ENCODE measurements at places on chromosomes 5 and 9.

- DNase-seq, result no peak
Measured at GRCh38 chr5:143664623-143665022, 147.3 kb upstream of the HMHB1 start.

DNA sequence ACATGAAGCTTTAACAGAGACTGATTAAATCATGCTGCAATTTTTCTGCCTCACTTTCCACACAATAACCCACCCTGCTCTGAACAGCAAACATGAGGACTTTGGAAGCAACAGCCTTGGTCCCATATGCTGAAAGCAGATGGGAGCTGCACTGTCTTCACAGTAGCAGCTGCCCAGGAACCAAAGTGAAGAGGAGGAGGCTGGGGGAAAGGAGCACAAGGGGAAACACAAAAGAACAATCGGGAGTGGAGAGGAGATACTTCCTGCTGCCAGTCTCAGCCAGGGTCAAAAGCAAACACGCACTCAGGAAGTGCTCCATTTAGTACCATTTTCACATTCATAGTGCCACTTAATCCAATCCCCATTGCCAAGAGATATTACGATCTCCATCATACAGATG is 183.3 kb upstream of the PUM3 start:
- DNase-seq, result no peak

DNA sequence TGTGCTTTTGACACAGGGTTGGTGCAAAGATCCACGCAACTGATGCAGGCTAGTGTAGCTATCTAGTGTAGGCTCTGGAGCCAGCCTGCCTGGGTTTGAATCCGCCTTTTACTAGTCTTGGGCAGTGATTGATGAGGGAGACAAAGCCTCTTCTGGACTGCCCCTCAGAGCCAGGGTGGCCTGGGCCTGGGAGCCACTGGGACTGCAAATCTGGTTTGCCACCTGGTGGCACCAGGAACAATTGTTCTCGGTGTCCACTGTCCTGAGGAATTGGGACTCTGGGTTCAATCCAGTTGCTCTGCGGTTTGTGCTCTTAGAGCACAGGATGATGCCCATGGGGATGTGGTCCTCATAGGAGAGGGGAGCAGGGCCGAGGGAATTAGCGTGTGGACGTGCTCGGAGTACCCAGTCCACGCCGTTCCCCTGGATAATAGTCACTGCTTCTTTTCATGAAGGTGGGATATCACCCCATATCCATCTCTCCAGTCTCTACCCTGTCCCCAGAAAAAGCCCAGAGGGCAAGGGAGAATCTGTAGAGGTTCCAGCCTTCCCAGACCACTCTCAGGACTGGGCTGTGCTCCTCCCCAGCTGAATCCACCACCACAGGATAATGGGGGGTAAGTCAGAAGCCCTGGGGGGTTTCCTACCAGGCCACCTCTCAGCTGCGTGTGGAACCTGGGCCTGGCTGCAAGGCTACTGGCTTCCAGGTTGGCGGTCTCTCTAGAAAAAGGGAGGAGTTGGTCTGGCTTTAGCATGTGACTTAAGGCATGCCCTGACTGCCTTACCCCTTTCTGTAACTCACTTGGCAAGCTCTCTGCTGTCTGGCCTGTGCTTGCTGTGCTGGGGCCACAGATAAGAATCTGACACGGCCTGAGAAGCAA is 1.9 kb downstream of the B4GALT7 start:
- DNase-seq, result no peak

- DNase-seq, result no peak
Measured at GRCh38 chr9:98688710-98689495, 19.8 kb downstream of the GABBR2 start.

DNA sequence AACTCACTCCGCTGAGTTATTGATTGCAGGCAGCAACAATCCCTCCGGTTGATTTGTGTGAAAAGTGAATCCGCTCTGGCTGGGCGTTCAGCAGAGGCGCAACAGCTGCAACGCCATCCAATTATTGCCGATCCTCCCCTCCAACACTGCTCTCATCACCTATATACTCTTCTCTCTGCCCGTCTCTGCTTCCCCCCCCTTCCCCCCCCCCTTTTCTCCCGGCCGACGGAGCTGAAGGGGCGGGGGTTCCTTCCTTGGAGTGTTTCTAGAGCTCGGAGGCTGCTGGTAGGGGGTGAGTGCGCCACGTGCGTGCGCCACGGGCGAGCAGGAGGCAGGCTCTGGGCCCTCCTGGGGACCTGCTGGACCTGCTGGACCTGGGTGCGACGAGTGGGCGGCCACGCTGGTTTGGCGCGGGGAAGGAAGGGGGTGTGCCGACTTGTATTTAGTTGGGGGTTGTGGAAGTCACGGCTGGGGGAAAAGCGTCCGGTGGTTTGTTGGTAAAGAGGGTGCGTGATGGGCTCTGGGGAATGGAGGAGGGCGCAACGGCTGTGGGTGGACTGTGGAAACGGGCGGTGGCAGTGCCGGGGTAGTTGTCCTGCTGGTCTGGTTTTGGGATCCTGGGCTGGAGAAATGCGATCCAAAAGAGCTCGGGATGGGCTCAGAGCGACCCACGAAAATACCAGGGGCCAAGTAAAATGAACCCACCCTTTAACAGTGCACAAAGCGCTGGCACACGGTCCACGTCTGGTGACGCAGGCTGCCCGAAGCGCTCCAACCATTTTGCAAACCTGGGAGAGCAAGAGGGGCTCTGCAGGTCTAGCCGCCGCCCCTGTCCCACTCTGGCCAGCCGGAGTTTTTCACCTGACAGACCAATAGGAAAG is 6.4 kb upstream of the MEF2C start:
- DNase-seq, result no peak

GRCh38 chr9:85676790-85677189 is 65.0 kb downstream of the AGTPBP1 start:
- no peak for DNase-seq

DNA sequence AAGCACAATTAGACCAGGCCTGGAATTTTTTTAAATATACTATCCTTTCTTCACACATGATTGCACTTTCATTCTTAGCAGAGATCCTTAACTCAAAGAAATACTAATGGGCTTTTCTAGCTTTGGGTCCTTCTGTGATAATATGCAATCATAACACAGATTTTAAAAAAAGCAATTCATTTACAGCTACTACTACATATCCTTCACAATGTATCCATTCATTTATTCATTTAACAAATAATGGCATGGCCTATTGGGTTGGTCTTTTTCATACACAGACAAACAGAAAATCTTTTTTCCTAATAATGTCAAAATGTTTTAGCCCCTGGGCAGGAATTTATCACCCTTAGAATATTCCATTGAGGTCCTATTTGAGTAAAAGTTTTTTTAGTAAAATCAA is 47.0 kb downstream of the SAXO1 start:
- DNase-seq, result no peak

- DNase-seq, result peak; percentile 87
Measured at GRCh38 chr9:137114613-137115393, at the start of gene DPP7. TSS of gene DPP7 (minus strand) at chr9:137114733. CDS start at chr9:137114713, 20 bp downstream.

DNA sequence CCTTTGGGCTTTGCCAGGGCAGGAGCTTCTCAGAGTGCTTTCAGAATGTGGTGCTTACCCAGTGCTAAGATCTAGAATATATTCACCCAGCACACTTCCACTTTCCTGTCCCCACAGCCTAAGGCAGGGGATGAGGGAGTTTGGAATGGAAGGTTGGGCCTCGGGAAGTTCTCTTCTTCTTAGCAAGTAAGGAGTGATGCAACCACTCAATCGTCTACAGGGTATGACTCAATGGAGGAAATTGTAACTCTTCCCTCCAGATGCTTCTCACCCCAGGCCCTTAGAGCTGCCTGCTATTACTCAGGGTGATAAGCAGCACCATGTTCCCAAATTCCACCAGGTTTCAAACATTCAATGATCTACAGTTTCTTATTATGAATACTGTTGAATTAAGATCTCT is 30.8 kb upstream of the AGGF1 start:
- DNase-seq, result no peak

DNA sequence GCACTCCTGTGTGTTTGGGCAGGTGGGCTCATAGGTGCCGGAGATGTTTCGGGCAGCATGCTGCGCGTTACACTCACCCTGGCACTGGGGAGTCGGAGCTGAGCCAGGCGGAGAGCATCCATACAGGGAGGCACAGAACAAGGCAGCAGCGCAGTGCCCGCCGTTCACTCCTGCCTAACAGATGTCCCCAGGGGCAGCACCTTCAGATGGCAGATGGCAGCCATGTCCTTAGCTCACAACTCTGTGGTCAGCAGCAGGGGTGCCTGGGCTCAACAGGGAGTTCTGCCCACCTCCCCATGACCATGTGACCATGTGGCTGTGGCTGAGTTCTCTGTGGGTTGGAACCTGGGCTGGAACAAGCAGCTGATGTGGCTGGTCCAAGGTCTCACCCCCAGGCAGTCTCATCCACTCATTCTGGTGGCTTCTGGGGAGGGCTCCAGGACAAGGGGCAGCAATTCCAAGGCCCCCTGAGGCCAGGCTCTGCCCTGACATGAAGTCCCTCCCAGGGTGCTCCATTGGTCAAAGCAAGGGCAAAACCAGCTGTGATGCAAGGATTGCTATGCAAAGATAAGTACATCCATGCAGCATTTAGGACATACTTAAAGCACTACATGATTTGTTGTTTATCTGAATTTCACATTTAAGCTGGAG is 64.2 kb downstream of the MRPL36 start:
- DNase-seq, result no peak

- DNase-seq, result no peak
Measured at GRCh38 chr5:39459071-39459470, 34.3 kb upstream of the DAB2 start.

DNA sequence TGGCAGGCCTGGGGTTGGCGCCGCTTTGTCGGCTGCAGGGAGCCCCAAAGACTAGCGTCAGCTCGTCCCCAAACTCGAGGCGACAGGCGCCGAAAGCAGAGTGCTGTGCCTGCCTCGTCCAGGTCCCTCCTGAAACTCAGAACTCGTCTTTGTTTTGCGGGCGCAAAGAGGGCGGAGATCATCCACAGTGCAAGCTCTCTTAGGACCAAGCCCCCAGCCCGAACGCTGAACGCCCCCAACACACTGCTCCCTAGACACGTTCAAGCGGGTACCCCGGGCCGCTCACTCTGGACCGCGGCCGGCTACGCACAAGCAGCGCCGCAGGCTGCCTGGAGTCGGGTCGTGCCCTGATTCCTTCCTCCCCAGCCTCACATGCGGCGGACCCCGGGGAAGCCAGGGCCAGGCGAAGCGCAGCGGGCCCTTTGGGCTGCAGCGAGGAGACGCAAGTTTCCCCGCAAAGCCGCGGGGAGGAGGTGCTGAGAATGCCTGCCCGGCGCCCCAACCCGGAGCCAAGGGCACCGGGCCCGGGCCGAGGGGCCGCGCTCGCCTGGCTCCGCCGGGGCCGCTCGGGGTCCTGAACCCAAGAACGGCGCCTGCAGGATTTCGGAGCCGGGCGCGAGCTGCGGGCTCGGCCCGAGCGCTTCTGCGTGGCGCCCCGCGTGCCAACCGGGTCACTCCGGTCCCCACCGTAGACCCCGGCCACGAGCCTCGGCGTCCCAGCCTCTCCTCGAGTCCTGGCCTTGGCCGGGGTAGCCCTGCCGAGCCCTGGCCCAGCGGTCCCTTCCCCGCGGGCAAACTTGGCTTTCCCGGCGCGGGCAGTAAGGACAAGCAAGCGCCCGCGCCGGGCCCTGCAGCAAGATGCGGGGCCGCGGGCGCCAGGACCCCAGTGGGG is 738 bp downstream of the FSTL4 start:
- DNase-seq, result no peak

DNA sequence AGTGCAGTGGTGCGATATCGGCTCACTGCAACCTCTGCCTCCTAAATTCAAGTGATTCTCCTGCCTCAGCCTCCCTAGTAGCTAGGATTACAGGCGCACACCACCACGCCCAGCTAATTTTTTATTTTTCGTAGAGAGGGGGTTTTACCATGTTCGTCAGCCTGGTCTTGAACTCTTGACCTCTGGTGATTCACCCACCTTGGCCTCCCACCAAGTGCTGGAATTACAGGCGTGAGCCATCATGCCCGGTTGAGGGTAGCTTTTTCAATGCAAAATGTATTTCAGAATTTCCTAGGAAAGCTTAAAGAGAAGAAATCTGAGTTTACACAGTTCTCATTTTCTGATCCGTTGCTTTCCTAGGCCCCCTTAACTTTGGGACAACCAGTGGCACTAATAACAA is 15.7 kb downstream of the BDP1 start:
- no peak for DNase-seq

DNA sequence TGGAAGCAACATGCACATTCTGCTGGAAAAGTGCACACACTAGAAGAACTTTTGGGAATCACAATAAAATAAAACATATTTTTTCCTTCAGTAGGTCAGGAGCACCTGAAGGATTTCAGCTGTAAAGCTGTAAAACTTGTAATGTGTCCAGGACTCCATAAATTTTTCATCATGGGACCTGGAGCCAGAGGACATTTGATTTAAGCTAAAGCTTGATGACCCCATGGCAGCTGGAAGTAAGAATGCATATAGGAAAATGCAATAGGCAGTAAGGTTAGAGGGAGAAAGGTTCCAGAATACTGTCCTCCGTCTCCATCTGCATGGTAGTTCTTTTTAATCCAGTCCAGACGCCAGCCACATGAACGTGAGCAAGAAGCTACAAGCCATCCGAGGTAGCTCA is 166.0 kb downstream of the ADAMTSL1 start:
- no peak for DNase-seq

DNA sequence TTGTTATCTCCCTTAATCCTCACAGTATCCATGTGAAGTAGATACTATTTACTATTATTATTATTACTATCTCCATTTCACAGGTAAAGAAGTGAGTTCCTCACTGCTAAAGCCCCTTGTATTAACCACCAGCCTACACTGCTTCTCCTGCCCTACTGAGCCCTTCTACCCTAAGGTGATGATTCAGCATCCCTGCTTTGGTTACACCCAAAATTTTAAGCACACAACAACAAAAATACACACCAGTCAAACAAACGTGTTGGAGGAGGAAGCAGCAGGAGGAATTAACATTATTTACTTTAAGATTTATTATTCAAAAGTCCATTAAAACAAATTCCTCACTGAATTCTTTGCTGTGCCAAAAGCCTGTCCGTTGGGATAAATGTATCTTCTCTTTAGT is 370.2 kb upstream of the BRINP1 start:
- no peak for DNase-seq

DNA sequence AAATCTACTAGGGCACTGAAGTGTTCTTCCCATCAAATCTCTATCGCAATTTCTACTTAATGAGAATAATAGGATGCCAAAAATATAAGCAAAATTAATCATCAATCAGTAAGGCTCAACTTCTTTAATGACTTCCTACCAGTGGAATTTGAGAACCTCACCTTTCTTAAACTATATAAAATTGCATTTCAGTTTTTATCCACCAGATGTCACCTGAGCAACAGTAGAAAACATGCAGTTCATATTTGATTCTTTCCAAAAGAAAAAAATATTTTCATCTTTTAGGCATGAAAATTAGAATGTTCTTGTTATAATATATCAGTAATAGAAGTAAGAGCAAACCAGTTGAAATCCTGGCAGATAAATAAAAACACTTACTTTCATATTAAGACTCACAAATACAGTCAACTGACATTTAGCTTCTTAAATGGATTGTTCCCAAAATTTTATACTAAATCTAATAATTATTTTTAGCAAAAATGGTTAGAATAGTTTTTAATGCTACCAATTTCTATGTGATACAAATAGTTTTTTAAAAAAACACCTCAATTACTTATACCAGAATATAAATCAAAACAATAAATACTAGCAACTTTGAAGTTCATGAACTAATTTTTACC is 13.4 kb upstream of the CCDC112 start:
- DNase-seq, result no peak

- no peak for DNase-seq
Measured at GRCh38 chr5:124512236-124512635, 234.2 kb downstream of the ZNF608 start.

GRCh38 chr5:62093976-62094375 is 212.0 kb upstream of the KIF2A start:
- no peak for DNase-seq
